ENCODE measurements at places on chromosomes 7 and 10. TPM values are rescaled to one million over a fixed set of nuclear protein-coding genes. Genes with fewer than 3 reads are reported as not detected.

DNA sequence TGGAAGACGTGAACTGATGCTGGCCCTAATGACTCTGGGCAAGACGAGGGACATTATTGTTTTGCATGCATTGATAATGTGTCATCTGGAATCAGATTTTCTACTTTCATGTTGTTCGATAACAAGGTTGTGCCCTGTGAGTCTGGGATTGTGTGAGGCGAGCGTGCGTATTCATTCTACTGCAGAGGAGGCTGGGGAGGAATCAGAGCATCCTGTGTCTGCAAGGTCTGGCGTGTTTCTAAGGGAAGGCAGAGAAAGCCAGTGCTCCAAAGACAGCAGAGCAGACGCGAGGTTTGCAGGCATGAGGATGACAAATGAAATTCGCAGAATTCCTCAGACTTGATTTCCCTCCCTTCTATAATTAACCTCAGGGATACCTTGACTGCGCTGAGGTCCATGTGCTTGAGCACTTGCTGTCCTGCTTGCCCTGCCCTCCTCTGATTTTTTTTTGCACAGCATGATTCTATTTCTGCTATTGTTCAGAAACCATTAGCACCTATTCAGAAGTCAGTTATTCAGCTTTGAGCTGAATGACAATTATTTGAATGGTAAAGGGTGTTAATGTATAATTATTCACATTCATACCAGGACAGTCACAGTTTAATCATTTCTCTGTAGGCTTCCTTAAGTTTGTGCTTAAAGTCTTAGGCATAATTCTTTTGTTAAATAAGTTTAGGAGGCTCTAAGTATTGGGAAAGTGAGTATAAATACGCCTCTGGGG, 233.6 kb downstream of the EBF3 start:
- no peak for DNase-seq

DNA sequence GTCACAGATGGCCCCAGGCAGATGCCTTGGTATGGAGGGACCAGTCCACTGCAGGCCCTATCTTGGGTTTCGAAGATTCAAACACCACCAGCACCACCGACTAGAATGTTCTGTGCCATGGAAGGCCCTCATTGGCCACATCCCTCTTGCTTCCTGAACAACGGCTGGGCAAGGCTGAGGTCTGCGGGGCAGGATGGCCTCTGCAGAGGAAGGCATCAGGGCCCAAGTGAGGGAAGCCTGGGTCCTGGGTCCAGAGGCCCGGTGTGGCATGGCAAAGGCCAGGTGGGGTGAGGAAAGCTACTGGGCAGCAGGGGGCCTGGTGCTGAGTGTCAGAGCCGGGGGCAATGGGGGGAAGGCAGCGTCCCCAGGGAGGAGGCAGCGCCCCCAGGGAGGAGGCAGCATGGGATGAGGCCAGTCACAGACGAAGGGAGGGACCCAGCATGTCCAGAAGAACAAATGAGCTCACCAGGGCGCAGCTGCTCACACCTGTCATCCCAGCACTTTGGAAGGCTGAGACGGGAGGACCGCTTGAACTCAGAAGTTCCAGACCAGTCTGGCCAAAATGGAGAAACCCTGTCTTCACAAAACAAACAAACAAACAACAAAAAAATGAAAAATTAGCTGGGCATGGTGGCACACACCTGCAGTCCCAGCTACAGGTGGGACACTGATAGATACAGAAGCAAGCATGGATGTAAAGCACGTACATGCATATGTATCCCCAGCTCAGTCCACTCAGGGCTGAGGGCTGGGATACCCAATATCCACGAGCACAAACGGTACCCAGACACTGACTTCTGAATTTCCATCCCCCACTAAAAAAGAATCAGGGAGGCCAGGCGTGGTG, 64.4 kb downstream of the PROSER2 start:
- no peak for DNase-seq

DNA sequence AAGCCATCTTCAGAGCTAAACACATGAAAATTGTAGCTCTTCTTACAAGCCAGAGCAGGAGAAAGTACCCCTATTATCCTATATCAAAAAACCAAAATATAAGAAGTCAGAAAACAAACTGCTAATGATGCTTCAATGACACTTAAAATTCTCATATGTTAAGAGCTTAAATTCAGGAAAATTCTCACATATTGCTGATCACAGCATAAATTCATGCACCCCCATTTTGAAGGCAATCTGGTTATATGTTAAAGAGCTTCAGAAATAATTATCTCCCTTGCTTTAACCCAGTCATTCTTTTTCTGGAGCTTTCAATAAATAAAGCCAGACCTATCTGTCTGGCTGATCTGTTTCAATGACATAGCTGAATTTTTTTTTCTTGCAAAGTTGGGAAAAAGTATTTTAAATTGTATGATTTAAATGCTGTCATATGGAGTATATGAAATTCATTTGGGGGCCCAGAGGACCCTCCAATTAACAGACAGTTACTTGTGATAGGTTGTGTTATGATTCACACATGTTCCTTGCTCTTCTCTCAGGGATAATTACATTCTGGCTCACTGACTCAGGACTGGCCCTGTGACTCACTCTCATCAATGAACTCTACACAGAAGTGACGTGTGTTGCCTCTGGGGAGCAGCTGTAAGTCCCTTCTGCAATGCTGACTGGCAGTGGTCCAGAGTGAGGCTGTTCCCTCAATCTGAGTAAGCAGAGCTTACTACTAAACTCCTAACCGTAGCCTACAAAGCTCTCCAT, 85.2 kb downstream of the HGF start:
- peak; percentile 79 for DNase-seq

GTF2IRD1 gene
- polyA plus RNA-seq = 50.8 TPM

DNA sequence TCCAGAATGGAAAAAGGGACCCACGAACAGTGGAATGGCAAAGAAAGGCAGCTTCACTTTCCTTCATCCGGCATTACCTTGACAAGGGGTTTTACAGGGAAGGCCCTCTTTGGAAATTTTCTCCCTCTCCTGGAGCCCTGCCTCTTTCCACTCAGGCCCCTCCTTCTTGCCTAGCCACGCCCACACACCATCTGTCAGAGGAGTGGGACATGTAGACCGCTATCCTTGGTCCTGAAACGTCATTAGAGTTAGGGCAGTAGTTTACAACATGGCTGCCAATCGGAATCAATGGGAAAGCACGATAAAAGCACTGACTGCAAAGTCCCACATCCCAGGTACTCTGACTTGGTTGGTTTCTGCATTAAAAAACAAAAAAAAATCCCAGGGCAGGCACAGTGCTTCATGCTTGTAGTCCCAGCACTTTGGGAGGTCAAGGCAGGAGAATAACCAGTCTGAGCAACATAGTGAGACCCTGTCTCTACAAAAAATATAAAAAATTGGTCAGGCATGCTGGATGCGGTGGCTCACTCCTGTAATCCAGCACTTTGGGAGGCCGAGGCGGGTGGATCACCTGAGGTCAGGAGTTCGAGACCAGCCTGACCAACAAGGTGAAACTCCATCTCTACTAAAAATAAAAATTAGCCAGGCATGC, 96.4 kb downstream of the MARCHF5 start:
- peak; percentile 26 for DNase-seq

DNA sequence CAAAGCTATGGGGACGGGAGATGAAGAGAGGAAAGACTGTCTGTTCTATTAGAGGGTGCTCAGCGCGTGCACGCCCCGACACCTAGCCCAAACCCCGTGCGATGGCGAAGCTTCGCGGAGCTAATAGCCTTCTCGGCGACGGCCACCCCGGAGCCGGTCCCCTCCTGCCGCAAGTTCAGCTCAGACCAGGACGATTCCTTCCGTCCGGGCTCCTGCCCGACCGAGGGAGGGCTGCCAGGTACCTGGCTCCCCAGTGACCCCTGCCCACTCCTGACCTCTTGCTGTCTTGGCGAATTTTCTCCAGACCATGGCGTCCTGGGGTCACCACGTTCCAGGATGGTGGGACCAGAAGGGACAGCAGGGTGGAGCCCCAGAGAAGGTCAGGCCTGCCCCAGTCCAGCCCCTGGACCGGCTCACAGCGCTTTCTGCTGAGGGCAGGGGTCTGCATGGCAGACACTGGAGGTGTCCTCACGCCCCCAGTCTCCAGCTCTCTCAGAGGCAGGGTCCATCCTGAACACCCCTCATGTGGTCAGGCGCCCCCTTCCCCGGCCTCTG, 36.7 kb downstream of the UNCX start:
- DNase-seq = no peak
